Endothelial cell (in vitro differentiated cells): ENCODE measurements at places on chromosomes 2 and 18.

DNA sequence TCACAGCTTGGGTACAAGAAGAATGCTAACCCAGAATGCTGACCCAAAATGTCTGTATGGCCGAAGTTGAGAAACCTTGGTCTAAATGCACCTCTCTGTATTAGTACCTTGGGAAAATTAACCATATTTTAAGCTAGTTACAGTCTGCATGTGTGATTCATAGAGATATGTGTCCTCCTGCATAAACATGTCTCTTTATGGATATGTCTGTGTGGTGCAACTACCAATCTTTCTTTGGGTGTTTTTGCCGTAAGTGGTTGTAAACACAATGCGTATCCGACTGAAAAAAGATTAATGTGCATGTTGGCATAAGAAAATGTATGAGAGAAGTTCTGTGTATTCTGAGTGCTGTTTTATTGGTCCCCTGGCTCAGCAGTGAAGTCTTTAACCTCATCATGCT is 54.2 kb upstream of the GAREM2 start:
- no peak for DNase-seq

GRCh38 chr18:8811115-8811514 is 105.8 kb downstream of the MTCL1 start:
- DNase-seq, result no peak

- DNase-seq, result no peak
Measured at GRCh38 chr18:5884375-5884774, 10.9 kb downstream of the TMEM200C start.

- DNase-seq, result no peak
Measured at GRCh38 chr2:17106418-17106817, 411.8 kb downstream of the RAD51AP2 start.

- no peak for DNase-seq
Measured at GRCh38 chr18:58241026-58241679, 197.1 kb downstream of the NEDD4L start.

GRCh38 chr2:88897715-88898114 is 206.2 kb downstream of the RPIA start:
- DNase-seq, result no peak

- DNase-seq, result no peak
Measured at GRCh38 chr2:225041207-225041850, 939 bp downstream of the DOCK10 start.

- no peak for DNase-seq
Measured at GRCh38 chr18:25134861-25135260, 217.1 kb downstream of the ZNF521 start.

DNA sequence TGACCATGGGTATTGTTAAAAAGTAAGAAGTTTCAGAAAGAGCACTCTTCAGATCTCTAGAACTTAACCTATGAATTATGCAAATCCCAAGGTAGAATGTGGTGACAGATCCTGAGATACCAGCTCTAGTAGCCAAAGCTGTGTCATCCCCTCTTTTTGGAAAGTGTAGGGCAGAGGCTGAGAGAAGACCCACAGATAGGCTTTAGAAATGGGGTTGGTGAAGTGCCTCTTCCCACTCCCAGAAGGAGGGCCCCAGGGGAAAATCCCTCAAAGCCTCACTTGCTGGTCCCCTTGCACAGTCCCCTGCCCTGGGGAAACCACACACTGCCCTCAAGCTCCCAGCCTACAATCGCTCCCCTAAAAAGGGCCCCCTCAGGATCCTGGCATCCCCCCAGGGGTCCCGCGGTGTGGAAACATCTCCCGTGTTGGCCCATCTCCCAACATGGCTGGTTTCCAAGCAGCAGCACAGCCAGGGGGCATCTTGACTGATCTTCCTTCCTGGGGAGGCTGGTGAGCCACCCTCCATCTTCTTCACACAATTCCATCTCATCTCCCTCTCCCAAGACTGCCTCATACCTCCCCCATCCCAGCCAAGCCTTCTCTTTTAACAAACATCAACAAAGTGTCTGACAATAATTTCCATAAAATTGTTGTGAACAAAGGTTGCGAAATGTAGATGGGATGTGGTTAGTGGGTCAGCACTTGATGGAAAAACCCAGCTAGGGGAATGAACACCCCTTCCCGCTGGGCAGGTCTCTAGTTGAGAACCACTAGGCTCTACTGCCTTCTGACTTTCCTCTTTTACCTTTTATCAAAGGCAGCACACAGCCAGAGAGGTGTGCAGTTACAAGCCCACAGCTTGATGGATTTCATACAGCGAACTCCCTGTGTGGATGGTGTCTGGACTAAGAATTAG is 25.1 kb downstream of the MAL start:
- no peak for DNase-seq

DNA sequence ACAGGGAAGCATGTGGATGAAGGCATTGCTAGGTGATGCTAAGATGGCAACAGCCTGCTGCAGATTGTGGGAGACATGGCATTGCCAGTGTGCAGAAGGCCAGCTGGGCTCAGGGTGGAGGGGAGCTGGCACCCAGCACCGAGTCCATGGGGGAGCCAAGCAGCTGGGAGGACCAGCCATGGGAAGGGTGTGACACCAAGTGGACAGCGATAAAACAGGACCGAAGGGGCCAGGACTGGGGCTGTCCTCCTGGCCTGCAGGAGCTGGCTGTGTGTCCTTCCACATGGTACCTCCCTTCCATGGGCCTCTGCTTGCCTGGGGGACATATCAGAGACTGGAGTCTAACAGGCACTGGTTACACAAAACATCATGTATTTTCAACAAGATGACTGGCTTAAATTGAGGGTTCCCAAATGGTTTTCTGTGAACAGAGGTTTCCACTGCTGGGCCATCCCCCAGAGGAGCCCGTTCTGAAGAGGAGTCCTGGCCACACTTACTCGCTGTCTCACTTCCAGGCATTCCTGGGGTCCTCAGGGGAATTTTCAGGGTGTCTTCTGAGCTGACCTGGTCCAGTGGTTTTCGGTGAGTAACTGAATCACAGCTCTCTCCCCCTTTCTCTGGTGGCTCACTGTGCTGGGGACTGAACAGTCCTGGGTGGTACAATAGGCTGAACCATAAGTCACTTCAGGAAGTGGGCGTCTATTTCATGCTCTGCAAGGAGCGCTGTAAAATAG is 60.4 kb upstream of the TNP1 start:
- no peak for DNase-seq

- DNase-seq, result no peak
Measured at GRCh38 chr18:48982266-48982665, 31.5 kb upstream of the SMAD7 start.

- DNase-seq, result no peak
Measured at GRCh38 chr18:61845197-61845596, 47.6 kb downstream of the RNF152 start.

DNA sequence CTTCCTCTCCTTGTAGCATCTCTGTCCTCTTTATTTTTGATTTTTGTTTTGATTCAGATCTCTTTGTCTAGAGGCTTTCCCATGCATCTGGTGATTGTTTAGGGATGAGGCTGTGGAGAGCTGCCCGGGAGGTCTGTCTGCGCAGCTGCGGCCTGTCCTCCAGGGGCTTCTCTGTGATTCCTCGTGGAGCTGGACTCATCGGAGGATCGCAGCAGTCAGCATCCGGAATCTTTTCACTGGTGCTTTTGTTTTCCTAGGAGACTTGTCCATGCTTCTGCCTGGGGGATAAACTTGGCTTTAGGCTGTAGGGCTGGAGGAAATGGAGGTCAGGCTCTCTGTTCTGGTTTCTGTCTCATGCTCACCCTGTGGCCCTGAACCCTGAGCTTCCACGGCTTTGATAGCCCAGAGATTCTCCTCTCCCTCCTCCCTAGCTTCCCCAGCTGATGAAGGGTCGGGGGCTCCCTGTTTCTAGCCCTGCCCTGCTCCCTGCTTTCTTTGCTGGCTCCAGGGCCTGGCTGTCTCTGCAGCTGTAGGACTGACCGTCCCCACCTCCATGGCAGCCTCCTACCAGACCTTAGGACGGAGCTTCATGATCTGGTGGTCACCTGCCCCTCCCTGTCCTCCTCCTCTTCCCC is 35.5 kb downstream of the ZNF532 start:
- no peak for DNase-seq

- no peak for DNase-seq
Measured at GRCh38 chr2:105917226-105917625, 172.5 kb downstream of the NCK2 start.

GRCh38 chr18:21958707-21959450 is 210.5 kb upstream of the GATA6 start:
- DNase-seq, result no peak

DNA sequence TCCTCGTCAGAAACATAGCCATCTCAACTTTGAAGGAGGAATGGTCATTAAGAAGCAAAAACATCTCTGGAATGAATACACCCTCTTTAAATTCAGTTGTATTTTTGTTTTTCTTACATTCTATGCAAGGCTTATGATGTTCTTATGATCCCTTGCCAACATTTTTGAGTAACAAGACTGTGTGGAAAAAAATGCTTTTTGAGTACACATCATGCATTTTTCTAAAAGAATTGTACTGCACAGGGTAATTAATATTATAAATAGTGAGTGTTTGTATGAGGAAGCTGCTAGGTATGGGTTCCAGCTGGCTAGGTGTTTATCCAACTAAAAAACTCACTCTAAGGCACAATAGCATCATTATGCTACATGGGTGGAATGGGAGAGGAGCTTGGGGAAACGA is 59.0 kb upstream of the SPATS2L start:
- DNase-seq, result no peak

- DNase-seq, result no peak
Measured at GRCh38 chr2:236001166-236001828, 166.9 kb downstream of the GBX2 start.

GRCh38 chr18:46843372-46843771 is 73.9 kb downstream of the PIAS2 start:
- DNase-seq, result no peak
